Esophagus (tissue), 2 donors: ENCODE measurements at places on chromosomes 5 and 9. TPM values are rescaled to one million over a fixed set of nuclear protein-coding genes. Genes with fewer than 3 reads are reported as not detected.

The SEMA6A gene
- 1.6 TPM for polyA plus RNA-seq

The ARID3C gene
- not detected for polyA plus RNA-seq

The ACTL7B gene
- not detected for polyA plus RNA-seq

The PPP3R2 gene
- polyA plus RNA-seq: not detected

The MORN5 gene
- 0.69 TPM for polyA plus RNA-seq

The BBLN gene
- polyA plus RNA-seq: 104 TPM

The SSBP2 gene
- 25.3 TPM for polyA plus RNA-seq

The EQTN gene
- not detected for polyA plus RNA-seq

The TICAM2 gene
- 0.69 TPM for polyA plus RNA-seq

The IRX2 gene
- polyA plus RNA-seq: 2.1 TPM

The GABBR2 gene
- not detected for polyA plus RNA-seq

The SLC6A18 gene
- polyA plus RNA-seq: not detected

The EIF4E1B gene
- polyA plus RNA-seq: not detected

The ZFP37 gene
- 0.81 TPM for polyA plus RNA-seq

The ARHGEF37 gene
- polyA plus RNA-seq: 10.6 TPM

The SHC3 gene
- polyA plus RNA-seq: 0.19 TPM

The LCN1 gene
- polyA plus RNA-seq: not detected

The RASGRF2 gene
- polyA plus RNA-seq: 0.40 TPM

The PCDHGA3 gene
- polyA plus RNA-seq: 0.08 TPM

The CWC27 gene
- polyA plus RNA-seq: 11.9 TPM

The TOR4A gene
- polyA plus RNA-seq: 1.5 TPM

The SNX30 gene
- 1.0 TPM for polyA plus RNA-seq

The PPP6C gene
- 17.2 TPM for polyA plus RNA-seq

The SMIM33 gene
- 0.02 TPM for polyA plus RNA-seq

The AK1 gene
- polyA plus RNA-seq: 68.4 TPM

The C9orf152 gene
- polyA plus RNA-seq: 0.86 TPM

The LRRC26 gene
- polyA plus RNA-seq: 0.24 TPM

The SOWAHA gene
- polyA plus RNA-seq: 0.07 TPM

The FBXO10 gene
- 2.1 TPM for polyA plus RNA-seq

The ZCCHC10 gene
- polyA plus RNA-seq: 22.0 TPM

The DBH gene
- polyA plus RNA-seq: not detected

The BNIP1 gene
- polyA plus RNA-seq: 11.7 TPM

The TNC gene
- 5.3 TPM for polyA plus RNA-seq

The ADRB2 gene
- 2.1 TPM for polyA plus RNA-seq

The HMGCS1 gene
- polyA plus RNA-seq: 98.8 TPM

The SLC24A2 gene
- polyA plus RNA-seq: not detected

The LCN9 gene
- not detected for polyA plus RNA-seq

The FAM151B gene
- 0.83 TPM for polyA plus RNA-seq

The NOXA1 gene
- 14.3 TPM for polyA plus RNA-seq

The INSL4 gene
- not detected for polyA plus RNA-seq

The KCNN2 gene
- 0.22 TPM for polyA plus RNA-seq

The WWC1 gene
- 55.2 TPM for polyA plus RNA-seq

The TIGD6 gene
- polyA plus RNA-seq: 2.1 TPM

The MARCHF3 gene
- 1.5 TPM for polyA plus RNA-seq

The C5orf34 gene
- 1.2 TPM for polyA plus RNA-seq

The PKD2L2 gene
- 0.02 TPM for polyA plus RNA-seq

The APBA1 gene
- polyA plus RNA-seq: 0.82 TPM

The PRRT1B gene
- polyA plus RNA-seq: not detected

The PCDHAC1 gene
- 0.01 TPM for polyA plus RNA-seq

The NUP188 gene
- polyA plus RNA-seq: 21.8 TPM
